ENCODE measurements at places on chromosomes 7 and 10. TPM values are rescaled to one million over a fixed set of nuclear protein-coding genes. Genes with fewer than 3 reads are reported as not detected.

The ADARB2 gene
- 0.18 TPM for total RNA-seq

The SLC16A12 gene
- 0.31 TPM for total RNA-seq

The TMEM236 gene
- total RNA-seq: 0.14 TPM

The TMEM184A gene
- 1.8 TPM for total RNA-seq

The ZNHIT1 gene
- 107 TPM for total RNA-seq

DNA sequence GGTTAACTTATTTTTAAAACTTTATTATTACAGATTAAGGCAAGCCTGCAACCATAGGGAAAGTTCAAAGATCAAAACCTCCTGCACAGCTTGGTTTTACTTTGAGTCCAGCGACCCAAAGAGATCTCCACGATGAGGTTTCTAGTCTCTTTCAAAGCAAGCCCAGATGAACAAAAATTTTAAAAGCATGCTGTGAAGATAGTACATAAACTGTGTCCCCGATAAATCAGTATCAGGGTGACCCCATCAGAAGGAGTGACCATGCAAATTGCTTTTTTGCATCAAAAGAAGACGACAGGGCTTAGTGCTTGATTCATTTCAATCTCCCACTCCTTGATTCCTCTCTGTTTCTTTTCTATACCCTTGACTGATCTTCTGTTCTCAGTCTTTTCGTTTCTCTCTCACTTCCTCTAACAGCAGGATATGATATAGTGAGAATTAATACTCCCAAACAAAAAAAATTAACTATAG, 16.0 kb upstream of the DNTT start:
- no peak for DNase-seq
- H3K36me3 ChIP-seq: no peaks in the 10 kb centered on the region
- no peaks in the 10 kb centered on the region for H3K4me1 ChIP-seq
- H3K27ac ChIP-seq: no peak overlapping the region
- H3K27me3 ChIP-seq: peaks cover 4% of the 10 kb centered on the region
- H3K4me3 ChIP-seq: no peak overlapping the region

Data from astrocyte (in vitro differentiated cells and primary cell).